ENCODE measurements at places on chromosomes 2 and 18.

DNA sequence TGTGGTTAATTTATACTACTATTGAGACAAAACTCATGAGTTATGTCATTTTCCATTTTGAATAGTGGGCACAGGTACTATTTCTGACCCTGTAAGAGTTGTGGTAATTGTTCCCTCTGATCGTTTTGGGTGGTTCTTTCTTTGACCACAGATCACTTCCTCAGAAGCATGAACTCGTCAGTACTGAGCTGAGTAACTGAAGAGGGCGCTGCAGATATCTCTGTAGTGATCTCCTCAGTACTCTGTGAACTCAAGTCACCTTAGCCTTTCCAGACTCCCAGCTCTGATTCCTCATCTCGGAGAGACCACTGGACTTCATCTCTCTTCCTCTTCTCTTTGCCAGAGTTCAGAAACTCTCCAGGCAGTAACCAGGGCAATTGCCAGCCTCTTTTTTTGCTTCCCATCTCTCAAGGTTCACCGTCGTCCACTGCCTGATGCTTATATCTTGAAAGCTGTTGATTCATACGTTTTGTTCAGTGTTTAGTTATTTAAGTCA, 9.4 kb upstream of the IL1RL1 start:
- no peak for DNase-seq

DNA sequence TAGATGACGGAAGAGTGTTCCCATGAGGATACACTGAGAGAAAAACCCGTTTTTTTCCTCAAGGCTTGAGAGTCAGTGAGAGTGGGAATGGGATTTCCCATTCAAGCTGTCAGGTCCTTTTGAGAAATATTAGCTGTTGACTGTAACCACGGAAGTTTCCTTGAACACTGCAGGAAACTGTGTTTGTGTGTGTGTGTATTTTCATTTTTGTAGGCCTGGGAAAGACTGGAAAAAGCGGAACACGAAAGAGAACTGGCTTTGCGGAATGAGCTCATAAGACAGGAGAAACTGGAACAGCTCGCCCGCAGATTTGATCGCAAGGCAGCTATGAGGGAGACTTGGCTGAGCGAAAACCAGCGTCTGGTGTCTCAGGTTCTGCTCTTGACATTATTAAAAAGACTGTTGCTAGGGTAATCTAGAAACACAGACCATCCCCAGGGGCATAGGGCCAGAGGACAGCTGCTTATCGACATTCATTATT, 98.8 kb upstream of the EML6 start:
- no peak for DNase-seq

DNA sequence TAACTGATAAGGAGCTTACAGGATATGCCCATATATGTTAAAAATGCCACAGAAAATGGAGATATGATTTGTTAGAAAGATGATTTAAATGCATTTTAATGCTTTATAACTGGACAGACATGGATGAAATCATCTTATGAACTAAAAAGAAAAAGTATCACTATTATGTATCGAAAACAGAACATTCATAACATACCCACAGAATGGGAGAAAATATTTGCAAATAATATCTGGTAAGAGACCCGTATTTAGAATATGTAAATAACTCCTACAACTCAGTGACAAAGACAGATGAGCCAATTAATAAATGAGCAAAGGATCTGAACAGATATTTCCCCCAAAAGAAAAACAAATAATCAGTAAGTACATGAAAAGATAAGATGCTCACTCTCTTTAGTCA, 24.3 kb upstream of the MGAT5 start:
- DNase-seq, result no peak

- DNase-seq, result no peak
Observed at GRCh38 chr2:232533944-232534710, 5.4 kb upstream of the CHRNG start.

DNA sequence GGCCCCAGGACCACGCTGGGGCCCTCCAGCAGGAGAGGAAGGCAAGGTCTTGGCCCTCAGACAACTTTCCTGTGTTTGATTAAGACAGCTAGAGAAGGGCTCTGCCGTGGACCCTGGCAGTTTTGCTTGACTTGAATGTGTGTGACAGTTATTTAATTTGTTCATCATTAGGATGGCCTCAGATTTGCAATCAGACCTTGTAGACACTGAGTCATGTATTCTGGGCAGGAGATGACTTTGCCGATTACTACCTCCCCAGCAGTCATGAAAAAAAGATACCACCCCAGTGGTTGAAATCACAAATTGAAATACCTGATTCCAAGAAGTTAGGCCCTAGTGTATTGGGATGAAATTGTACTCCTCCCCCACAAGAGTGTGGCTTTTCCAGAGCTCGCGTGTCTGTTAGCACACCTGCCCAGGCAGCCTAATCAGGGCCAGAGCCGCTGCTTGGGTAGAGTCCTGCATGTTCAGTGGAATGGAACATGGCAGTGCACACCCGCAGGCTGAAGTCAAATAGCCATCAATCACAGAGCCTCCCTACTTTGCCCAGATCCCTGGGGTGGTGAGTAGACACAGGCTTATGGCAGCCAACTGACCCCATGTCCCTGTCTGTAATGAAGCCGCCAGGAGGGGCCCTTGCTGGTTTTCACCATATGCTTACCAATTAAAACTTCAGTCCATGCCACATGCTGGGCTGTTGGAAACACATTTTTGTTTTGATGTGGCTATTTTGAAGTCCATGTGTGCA, 122.5 kb downstream of the TPGS2 start:
- DNase-seq, result no peak

- no peak for DNase-seq
Observed at GRCh38 chr2:220452561-220452960, 825.1 kb downstream of the SLC4A3 start.

DNA sequence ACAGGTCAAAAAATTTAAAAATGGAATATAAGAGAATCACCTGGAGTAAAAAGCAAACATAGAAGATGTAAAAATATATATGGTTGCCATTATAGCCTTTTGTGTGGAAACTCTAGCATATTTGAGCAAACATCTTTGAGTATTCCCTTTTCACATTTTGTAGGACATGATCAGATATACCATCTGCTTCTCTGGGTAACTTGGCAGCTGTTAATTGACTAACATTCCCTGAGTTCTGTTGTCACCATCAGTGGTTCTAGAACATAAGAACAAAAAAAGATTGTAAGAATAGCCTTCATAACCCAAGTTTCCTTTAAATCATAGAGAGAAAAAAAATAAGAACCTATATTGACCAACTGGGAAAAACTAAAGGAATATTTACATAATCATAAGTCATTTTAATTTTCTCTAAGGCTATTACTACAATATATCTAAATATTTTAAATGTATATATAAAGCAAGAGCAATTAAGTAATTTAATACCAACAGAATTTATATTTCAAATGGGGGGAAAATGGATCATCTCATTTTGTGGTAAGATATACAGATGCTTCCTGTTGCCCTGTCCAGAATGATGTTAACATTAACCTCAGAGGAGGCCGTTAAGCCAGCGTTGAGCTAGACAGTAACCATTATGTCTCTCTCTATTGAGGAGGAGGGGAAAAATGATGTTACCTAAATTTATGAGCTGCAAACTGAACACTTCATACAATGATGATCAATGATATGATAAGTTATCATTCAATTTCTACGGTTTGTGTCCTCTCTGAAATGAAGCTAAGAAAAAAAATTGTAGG, 9.8 kb upstream of the INO80D start:
- no peak for DNase-seq

GRCh38 chr2:236507393-236508085, 62.1 kb upstream of the ACKR3 start:
- DNase-seq, result peak; percentile 43

DNA sequence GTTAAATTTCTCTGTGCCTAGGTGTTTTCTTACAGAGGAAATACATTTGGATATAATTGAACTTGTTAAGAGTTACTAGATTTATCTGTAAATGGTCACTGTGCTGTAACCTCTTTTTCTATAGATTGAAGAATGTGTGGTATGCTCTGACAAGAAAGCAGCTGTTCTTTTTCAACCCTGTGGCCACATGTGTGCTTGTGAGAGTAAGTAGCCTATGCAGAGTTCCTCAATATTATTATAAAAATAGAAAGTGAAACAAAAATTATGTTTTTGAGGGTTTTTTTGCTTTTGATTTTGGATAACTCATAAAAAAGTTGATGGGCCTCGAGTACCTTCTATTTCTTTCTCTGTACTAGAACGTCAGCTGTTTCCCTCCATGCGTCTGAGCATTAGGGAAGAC, 112.4 kb downstream of the MIB1 start:
- peak; percentile 17 for DNase-seq

DNA sequence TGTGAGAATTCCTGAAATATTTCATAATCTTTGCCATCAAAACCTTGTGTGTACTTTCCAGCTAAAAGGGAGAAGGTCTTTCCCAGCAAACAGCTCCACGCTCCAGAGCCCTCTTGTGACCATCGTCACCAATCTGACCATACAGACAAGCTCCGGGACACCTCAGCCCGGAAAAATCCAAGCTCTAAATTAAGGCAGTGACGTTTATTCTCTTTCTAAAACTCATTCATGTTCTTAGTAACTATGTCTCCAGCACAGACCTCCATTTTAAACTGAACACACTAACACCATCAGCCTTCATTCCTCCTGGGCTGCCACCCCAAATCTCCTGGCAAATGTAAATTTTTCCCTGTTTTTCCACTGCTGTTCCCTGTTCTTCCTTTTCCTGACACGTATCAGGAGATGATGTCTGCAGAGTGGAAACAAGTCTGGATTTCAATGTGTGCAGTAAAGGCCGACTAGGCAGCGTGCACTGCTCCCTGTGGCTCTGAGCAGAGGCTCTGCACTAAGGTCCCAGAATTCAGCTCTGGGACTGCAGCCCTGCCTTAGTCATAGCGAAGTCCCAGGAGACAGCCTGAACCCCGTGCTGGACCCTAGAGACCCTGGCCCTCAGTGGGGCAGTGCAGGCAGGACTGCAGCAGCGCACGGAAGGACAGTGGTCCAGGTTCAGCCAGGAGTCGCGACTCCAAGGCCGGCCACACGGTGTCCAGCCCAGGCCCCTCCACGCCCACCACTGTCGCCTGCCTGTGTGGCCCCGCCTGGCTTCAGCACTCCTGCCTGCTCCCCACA, 452.5 kb upstream of the SALL3 start:
- DNase-seq, result no peak

DNA sequence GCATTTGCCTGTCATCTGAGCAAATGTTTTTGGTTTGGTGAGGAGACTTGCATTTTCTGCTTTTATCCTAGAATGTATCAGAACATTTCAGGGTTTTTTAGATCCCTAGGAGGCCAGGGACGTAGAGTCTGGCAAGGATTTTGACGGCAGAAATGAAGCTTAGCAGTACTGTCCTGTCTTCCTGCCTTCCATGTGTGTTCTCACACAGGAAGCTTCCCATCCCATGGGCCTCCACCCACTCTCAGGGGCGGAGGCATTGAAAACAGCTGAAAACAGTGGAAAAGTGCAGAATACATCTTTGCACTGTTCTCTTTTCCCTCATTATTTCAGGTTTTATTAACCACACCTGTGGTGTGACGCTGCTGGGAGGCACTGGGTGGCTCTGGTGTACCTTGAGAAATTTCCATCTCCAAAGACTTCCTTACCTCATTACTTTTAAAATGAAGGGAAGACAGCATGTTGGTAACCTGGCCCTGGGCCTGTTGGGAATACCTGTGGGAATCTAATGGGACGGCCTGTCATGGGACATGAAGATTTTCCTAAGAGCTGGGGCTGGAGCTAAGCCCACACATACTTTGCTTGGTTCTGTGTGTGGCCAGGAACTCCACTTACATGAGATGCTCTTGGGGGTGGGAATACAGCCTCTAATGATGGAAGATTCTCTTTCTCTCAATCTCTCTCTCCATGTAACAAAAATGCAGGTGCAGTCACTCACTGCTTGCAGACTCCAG, 20.5 kb downstream of the PCARE start:
- no peak for DNase-seq

DNA sequence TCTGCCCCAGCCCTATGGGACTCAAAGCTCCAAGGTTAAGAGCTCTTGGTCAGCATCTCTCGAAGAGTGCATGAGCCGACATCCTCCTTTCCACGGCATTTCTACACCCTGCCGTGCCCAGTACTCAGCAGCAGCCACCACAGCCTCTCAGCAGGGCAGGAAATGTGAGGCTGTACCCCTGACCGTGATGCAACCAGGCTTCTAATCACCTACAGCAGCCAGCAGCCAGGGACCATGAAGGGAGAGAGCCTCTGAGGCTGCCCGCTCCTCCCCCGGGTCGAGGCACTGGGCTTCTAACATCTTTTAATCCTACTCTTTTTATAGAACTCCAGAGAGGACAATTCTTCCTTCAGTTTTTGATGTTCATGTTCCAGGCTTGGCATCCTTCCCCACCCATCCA, 6.5 kb downstream of the CYS1 start:
- no peak for DNase-seq

GRCh38 chr2:70987386-70987785, 7.3 kb downstream of the TEX261 start:
- no peak for DNase-seq

GRCh38 chr18:52277785-52278184, 62.2 kb upstream of the DCC start:
- no peak for DNase-seq

- DNase-seq, result no peak
Observed at GRCh38 chr18:57175532-57175931, 28.6 kb downstream of the BOD1L2 start.

DNA sequence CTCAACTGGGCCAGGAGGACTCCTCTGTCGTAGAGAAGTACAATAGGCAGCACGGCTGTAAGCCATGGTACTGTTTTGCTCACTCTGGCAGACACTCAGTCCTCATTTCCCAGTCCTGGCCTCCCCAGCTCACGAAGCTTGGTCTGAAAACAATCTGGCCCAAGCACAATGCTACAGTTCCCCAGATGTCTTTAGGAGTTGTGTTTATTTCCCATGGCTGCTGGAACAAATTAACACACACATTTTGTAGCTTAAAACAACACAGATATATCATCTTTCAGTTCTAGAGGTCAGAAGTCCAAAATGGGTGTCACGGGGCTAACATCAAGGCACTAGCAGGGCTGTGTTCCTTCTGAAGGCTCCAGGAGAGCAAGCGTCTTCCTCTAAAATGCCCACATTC, 13.0 kb downstream of the FABP1 start:
- DNase-seq, result no peak

DNA sequence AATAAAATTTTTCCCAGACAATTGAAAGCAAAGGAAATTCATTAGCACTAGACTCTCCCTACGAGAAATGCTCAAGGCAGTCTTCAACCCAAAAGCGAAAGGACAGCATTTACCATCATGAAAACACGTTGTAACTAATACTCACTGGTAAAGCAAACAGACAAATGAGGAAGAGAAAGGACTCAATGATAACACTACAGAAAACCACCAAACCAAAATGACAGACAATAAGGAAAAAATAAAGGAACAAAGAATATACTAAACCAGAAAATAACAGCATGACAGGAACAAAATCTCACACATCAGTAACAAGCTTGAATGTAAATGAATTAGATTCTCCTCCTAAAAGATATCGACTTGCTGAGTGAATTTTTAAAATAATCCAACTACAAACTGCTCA, 190.7 kb downstream of the NOL4 start:
- DNase-seq, result no peak

GRCh38 chr2:199460101-199460671, 2.4 kb upstream of the SATB2 start:
- no peak for DNase-seq

- peak; percentile 64 for DNase-seq
Observed at GRCh38 chr2:128473175-128474035, 154.7 kb upstream of the HS6ST1 start.

- DNase-seq, result peak; percentile 60
Observed at GRCh38 chr2:73112913-73113854, at the start of gene RAB11FIP5. RAB11FIP5 (minus strand) TSS chr2:73112948; CDS start chr2:73112777, 171 bp downstream.
